ENCODE measurements at places on chromosomes 5 and 9.

DNA sequence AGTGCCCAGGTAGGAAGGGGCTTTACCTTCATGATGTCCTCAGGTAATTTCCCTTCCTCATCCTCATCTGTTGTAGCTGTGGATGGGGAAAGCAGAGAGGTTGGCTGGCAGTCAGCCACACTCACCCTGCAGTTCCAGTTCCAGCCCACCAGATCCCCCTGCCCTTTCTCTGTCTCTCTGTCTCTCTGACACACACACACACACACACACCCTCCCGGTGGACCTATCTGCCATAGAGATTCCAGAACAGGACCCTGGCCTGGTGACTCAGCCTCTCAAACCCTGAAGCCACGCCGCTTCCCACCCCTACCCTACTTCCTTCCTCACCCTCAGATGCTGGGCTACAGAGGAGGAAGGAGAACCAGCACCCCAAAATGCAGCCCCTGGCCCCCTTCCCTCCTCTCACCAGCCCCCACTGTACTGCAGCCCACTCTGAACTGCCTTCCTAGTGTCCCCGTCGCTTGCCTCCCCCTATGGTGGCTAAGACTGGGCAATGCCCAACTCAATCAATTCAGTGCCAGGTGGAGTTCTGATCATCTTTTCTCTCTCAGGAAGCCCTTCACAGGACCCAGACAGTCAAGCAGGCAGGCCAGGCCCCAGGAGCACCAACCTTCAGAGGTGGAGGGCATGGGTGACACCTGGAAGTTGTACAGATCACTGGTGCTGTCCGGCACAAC lies 4.8 kb downstream of the IRF1 start:
- DNase-seq: no peak

- DNase-seq: no peak
These were observed 237.0 kb downstream of the PAPPA start for GRCh38 chr9:116390303-116391228.

DNA sequence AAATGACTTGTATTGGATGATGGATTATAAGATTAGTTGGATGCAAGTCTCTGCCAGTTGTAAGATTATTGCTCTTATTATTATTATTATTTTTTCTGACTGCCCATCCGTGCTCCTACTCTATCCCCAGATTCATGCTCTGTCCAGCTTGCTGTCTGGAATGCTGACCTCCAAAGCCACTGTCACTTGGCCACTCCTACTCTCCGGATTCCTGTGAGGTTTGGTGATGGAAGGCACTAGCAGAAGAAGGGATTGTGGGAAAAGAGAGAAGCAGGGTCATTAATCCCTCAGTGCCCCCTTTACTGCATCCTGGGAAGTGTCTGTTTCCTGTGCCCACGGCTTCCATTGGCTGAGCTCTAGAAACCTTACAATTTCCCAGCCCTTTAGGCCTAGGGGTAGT lies 76.3 kb upstream of the IL12B start:
- DNase-seq: no peak

DNA sequence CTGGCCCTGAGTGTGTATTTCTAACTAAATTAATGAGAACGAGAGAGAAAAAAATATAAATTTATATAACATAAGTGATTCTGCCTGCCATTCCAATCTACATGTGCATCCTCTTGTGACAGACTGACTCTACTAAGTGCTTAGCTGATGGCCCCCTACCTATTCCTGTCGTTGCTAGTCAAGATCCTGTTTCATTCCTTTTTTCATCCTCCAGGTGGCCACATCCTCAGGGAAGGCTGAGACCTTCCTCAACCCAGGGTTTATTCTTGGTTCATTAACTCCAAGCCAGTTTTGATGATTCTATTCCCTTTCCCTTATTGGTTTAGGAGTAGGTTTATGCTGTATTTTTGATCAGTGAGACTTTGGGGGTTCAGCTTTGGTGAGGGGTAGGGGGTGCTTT lies 201.3 kb downstream of the C9orf152 start:
- no peak for DNase-seq

GRCh38 chr9:92729735-92730155 lies 34.9 kb downstream of the BICD2 start:
- DNase-seq: no peak

GRCh38 chr5:123119334-123119986 lies 30.4 kb downstream of the PRDM6 start:
- no peak for DNase-seq

GRCh38 chr5:122705851-122706250 lies 69.0 kb upstream of the SNX2 start:
- DNase-seq: no peak

DNA sequence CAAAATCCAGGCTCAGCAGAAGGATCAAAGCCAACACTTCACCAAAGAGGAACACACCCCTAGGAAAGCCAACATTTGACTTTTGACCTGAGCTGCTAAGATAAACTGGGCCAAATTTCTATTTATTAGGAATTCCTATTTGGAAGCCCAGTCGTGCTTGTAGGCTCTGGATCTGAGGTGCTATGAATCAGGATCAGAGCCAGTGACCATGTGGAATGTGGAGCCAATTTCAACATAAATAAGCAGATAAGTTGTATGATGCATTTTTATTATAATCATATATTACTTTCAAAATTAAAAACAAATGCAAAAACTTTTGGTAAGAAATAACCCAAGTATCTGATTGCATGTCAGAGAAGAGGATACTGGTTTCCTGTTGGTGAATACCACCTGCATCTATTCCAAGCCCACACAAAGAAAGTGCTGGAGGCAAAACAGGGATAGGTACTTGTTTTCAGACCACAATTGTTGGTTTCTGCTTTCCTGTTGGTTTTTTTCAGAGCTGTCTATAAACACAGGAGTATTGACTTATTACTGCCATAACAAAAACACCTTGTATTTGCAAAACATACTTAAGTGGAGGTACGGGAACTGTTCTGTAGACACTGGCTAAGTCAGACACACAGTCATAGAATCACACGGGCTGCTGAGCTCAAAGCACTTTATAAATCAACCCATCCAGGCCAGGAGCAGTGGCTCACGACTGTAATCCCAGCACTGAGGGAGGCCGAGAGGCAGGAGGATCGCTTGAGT lies 52.8 kb downstream of the ARL15 start:
- DNase-seq: no peak

- DNase-seq: no peak
These were observed 24.0 kb upstream of the ASPN start for GRCh38 chr9:92506184-92506857.

DNA sequence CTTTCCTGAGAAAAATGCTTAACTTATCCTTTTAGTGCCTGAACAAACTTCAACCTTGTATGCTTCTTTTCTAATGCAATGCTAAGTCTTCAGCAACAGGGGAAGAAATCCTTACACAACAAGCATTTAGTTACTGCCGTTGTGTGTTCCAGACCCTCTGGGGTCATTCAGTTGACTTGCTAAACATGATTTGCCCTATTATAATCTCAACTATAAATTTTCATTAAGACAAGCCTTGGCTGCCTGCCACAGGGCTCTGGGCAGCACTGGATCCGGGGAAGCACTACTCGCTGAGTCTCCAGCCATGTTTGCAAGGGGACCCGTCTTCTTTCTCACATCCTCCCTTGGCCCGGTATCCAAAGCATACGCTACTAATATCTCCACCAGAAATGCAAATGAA lies 58.1 kb downstream of the PTCH1 start:
- DNase-seq: no peak

GRCh38 chr5:141825241-141825671 lies 53.0 kb downstream of the PCDH1 start:
- no peak for DNase-seq

GRCh38 chr9:6714176-6714575 lies 43.6 kb upstream of the KDM4C start:
- DNase-seq: no peak

DNA sequence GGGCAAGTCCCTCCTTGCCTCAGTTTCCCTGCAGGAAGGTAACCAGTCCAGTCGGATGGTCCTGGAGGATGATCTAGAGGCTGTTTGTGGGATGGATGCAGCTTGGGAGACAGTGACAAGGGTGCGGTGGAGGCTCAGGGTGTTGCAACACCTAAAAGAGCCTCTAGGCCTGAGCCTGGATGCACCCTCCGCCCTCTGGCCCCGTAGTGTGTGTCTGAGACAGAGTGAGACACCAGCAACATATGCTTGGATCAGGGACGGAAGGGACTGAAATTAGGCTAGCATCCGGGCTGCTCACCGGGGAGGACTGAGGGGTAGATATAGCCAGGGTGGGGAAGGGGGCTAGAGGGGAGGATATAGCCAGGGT lies 1.1 kb downstream of the CRAT start:
- DNase-seq: no peak

DNA sequence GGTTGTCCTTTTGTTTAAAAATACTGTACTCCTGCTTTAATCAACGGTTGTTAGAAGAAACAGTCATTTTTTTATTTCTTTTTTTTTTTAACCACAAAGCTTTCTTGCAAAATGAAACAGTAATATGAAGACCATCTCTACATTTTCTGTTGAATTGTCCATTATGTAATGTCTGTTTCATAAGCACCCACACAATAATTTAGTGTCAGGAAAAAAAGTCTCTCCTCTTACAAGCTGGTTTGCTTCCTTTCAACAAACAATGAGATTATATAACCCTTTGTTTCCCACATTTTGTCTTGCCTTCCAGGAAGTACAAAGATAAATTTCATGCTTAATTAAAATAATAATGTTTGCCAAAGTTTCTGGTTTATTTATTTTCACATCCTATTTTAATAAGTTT lies 16.7 kb downstream of the CTNNAL1 start:
- no peak for DNase-seq

DNA sequence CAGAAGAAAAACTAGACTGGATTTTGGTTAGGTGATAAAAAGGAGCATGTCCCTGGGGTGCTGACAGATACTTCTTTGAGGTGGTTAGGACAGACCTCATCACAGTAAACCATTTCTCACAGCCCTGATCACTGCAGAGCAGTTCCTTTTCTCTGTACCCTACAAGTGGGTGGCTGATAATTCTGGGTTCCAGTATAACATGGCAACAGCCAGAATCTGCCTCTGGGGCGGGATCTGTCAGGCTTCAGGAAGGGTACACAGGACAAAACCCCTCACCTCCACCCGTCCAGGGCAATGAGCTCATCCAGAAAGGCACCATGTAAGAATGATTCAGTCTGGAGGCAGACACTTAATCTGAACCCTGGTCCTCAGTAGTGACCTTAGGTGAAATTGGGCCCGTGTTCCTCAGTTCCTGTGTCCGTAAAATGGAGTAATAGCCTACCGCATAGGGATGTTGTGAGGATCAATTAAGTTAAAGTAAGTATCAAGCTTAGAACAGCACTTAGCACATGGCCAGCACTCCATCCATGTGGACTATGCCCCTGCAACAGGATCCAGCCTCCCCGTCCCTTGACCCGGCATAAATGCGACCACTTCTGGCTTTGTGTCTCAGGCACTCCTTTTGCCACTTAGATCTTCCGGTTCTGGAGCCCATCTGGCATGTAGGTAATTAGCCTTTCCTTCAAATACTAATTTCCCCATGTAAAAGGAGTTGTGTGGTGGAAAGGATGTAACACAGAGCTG lies 129.2 kb downstream of the LHFPL2 start:
- no peak for DNase-seq

GRCh38 chr5:127402361-127402760 lies 111.8 kb downstream of the MEGF10 start:
- no peak for DNase-seq

- DNase-seq: no peak
These were observed 12.4 kb downstream of the POLK start for GRCh38 chr5:75524071-75524470.

GRCh38 chr9:114229295-114229694 lies 74.0 kb downstream of the COL27A1 start:
- DNase-seq: no peak

GRCh38 chr5:87190687-87191086 lies 77.0 kb upstream of the RASA1 start:
- DNase-seq: no peak

DNA sequence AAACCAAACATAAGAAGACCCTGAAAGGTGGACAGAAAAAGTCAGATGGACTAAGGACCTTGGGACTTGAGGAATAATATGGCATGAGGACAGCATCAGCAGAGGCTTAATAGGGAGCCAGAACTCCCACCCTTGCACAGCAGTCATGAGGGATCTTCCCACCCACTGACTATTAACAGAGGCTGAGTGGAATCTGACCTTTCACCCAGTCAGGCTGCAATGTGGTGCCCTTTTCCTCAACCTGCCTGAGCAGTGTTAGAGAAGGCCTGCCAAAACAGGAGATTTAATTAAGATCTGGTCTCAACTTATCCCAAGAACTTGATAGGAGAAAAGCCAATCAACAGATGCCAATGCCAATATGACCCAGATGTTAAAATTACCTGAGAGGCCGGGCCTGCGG lies 481.9 kb downstream of the KDM4C start:
- DNase-seq: no peak

- no peak for DNase-seq
These were observed 610.3 kb upstream of the KLF4 start for GRCh38 chr9:108099854-108100253.

DNA sequence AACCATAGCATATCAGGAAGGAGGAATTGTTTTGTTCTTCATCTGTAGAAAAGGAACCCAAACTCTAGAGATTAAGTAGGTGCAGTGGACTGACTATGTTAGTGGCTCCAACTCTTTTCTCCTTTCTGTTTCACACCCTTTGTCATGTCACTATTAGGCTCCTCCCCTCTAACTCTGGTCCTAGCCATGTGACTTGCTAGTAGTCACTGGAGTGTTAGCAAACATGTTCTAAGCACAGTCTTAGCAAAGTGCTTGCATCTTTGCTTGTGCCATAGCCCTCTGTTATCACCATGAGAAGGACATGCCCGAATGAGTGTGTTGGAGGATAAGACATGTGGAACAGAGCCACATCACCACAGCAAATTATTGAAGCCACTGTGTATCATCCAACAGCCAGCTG lies 55.4 kb upstream of the PPP3R2 start:
- no peak for DNase-seq

GRCh38 chr9:16811987-16812685 lies 58.3 kb downstream of the BNC2 start:
- DNase-seq: no peak

GRCh38 chr5:123819833-123820232 lies 307.9 kb downstream of the CSNK1G3 start:
- no peak for DNase-seq

DNA sequence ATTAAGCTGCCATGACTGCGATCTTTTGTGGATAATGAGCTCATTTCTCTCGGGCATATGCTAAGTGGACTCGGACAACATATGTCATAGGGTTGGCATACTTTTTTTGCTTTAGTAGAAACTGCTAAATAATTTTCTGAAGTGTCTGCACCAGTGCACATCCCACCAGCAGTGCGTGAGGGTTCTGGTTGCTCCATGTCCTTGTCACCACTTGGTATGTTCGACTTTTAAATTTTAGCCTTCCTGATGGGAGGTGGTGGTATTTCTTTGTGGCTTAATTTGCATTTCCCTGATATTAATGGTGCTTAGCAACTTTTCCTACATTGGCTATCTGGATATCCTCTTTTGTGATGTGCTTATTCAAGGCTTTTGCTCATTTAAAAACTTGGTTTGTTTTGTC lies 57.8 kb upstream of the NRARP start:
- DNase-seq: no peak
